ENCODE measurements at places on chromosomes 1 and 21. TPM values are rescaled to one million over a fixed set of nuclear protein-coding genes. Genes with fewer than 3 reads are reported as not detected.

DNA sequence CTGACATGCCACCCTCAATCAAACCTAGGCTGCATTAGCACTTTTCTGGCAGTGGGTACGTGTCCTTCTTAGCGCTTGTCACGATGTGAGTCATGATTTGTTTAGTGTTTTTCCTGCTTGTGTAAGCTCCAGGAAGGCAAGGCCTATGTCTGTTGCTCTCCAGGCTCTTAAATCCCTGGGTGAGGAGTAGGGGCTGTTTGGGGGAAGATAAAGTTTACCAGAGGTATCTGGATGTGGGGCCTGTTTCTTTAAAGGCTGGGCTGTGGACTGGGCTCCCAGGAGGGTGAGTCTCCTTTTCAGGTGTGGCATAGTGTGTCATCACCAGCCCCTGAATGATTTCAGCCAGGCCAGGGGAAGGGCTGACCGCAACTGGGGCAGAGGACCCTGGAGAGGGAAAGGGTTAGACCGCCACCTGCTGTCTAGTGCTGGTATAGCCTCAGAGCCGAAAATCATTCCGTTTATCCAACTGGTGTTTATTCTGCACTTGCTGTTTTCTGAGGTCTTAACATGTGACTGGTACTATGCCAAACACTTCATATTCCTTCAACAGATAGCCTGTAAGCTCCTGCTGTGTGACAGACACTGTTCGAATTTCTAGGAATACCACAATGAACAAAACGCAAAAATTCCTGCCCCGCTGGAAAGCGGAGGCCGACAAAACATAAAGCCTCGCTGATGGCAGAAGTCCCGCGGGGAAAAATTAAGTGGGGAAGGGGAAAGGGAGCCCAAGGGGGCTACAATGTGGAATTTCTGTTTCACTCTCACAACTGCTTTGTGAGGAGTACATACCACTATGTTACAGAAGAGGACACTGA lies 9.7 kb downstream of the SERINC2 start:
- DNase-seq = peak; percentile 69

GRCh38 chr1:215418876-215419447 lies 148.1 kb upstream of the KCTD3 start:
- DNase-seq = no peak

GRCh38 chr1:230536641-230537155 lies 105.6 kb upstream of the COG2 start:
- DNase-seq = no peak

GRCh38 chr1:169590932-169591331 lies 4.7 kb upstream of the F5 start:
- DNase-seq = no peak

- DNase-seq = peak; percentile 81
Measured at GRCh38 chr1:229068270-229068987, 202.5 kb upstream of the RAB4A start.

- DNase-seq = no peak
Measured at GRCh38 chr1:98827041-98827440, 165.5 kb downstream of the SNX7 start.

GRCh38 chr1:220001095-220001501 lies 45.2 kb downstream of the EPRS1 start:
- DNase-seq = no peak

- no peak for DNase-seq
Measured at GRCh38 chr1:200351425-200351824, 58.4 kb downstream of the ZNF281 start.

GRCh38 chr1:243963571-243963970 lies 87.5 kb upstream of the ZBTB18 start:
- no peak for DNase-seq

- no peak for DNase-seq
Measured at GRCh38 chr1:2271841-2272655, 43.9 kb downstream of the SKI start.

DNA sequence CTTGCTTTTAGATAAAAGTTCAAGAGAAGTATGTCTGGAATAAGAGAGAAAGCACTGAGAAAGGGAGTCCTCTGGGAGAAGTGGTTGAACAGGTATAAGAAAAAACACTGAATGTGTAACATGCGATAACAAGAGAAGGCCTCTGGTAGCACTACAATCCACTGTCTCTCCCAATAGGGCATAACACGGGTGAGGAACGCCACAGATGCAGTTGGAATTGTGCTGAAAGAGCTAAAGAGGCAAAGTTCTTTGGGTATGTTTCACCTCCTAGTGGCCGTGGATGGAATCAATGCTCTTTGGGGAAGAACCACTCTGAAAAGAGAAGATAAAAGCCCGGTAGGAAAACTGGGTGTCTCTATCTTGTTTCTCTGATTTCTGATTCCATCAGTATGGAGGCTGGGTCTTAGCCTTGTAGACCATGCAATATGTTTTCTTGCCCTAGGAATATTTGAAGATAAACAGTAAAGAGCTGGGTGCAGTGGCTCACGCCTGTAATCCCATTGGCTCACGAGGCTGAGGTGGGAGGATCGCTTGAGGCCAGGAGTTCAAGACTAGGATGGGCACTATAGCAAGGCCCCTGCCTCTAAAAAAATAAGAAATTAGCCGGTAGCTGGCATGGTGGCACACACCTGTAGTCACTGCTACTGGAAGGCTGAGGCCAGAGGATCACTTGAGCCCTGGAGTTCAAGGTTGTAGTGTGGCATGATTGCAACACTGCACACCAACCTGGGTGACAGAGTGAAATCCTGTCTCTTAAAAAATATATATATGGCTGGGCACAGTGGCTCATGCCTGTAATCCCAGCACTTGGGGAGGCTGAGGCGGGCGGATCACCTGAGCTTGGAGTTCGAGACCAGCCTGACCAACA lies 40.4 kb downstream of the DAP3 start:
- peak; percentile 60 for DNase-seq

GRCh38 chr1:61244114-61244513 lies 161.8 kb downstream of the NFIA start:
- peak; percentile 77 for DNase-seq

- DNase-seq = peak; percentile 8
Measured at GRCh38 chr1:5551274-5551975, 440.8 kb downstream of the NPHP4 start.

GRCh38 chr1:223269006-223269405 lies 95.0 kb downstream of the SUSD4 start:
- DNase-seq = no peak

DNA sequence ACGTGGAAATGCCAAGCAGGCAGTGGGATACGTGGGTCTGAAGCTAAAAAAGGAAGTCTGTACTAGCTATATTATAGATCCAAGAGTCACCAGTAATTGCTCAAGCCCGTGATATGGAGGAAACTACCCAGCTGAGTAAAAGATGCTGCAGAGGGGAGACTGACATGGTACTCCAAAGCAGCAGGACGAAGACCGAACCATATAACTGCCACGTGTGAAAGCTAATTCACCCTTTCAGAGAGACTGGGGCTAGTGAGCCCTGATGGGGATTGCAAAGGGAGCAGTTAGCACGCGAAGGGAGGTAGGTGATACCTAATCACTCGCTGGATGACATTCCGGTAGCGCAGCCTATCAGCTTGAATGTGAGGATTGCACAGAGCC lies 316 bp downstream of the AP4B1 start:
- DNase-seq = no peak

Gene COL16A1
- total RNA-seq = 229 TPM

Gene AGT
- total RNA-seq = 8.4 TPM

Gene KCNQ4
- total RNA-seq = 6.3 TPM

Gene ALX3
- not detected for total RNA-seq

Gene ANKRD34A
- total RNA-seq = 0.22 TPM

Gene FCRL1
- 0.09 TPM for total RNA-seq

Gene PLA2G2A
- 0.35 TPM for total RNA-seq

Gene SLC6A17
- total RNA-seq = 0.04 TPM

Gene OR6K3
- total RNA-seq = not detected

Gene TMIGD3
- 0.22 TPM for total RNA-seq

Measured in muscle of leg (tissue), 16 donors.